NCI-H1436 treated with DMSO at 0.1 percent for 48 hours (cell line): ENCODE measurements at places on chromosomes 4 and X.

GRCh38 chrX:67749536-67749935 is 205.7 kb downstream of the AR start:
- no peak for DNase-seq

GRCh38 chrX:18938710-18939109 is 45.2 kb downstream of the PHKA2 start:
- DNase-seq: no peak

GRCh38 chr4:102502543-102502818 is 1.3 kb downstream of the NFKB1 start:
- DNase-seq: no peak

GRCh38 chr4:155608225-155608885 is 58.3 kb upstream of the GUCY1A1 start:
- no peak for DNase-seq

GRCh38 chr4:128345650-128346049 is 58.0 kb upstream of the PGRMC2 start:
- DNase-seq: no peak

- no peak for DNase-seq
Observed at GRCh38 chr4:102780476-102781144, 19.8 kb upstream of the MANBA start.

DNA sequence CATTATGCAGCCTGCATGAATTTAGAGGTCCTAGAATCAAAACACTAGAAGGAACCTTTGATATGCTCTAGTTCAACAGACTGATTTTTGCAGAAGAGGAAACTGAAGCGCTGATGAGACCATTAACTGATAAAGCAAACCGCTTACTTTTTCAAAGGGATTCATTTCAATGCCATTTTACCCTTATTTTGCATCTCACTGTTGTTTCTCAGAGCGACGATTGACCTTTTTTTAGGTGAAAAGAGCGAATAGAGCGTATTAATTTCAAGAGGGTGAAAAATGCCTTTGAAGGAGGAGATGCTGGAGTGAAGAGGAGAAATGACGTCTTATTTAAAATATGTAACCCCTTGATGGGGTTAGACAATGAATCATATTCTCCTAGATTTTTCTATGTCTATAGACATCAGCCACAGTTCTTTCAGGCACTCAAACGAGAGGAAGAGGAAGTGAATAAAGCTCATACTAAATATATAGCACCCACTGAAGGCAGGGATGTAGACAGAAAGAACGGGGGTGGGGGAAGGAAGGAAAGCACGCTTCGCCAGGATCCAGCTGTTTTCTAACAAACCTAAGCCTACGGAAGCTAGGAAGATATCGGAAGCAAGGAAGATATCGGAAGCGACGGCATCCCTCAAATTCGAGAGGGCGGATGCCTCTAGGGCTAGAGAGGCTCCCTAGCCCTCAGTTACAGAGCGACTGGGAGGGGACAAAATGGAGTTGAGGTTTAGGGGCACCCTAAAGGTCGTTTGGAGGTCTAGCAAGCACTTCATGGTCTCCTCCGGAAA is 848 bp downstream of the ACSL4 start:
- no peak for DNase-seq

GRCh38 chr4:64477127-64477526 is 67.9 kb upstream of the TECRL start:
- DNase-seq: no peak

DNA sequence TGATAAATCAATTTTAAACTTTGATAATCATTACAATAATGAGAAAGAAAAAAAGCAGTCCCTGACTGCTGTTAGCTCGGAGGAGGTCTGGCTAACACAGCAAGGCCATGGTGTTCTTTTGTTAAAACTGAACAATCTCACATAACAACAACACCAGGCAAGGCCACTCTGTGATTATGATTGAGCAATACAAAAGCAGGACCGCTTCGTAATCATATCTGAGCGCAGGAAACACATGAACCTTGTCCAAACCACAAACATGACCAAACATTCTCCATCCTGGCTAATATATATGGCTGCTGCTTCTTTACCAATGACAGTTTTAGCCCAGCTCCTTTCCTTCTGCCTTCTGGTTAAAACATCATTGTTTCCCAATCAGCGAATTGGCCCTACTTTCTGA is 76.8 kb upstream of the DDX53 start:
- DNase-seq: no peak

DNA sequence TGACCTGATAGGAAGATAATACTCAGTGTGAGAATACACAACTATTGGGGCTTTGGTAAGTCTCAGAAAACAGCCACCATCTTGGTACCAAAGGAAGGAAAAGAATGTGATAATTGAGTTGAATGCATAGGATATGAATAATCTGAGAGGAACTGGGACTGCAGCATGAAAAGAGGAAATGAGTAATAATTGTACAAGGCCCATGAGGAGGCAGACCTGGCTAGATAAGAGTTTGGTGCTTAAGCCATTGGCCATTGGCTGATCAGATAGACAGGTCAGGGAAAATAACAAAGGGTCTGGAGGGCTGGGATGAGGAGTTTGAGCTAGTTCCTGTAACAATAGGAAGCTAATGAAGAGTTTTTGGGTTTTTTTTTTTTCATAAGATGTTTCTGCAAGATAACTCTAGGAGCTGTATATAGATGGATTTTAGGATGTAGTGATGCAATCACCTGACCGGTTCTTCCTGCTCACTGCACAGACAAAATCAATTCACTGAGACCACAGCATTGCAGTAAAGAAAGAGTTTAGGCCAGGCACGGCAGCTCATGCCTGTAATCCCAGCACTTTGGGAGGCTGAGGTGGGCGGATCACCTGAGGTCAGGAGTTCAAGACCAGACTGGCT is 5.3 kb upstream of the TRMT2B start:
- no peak for DNase-seq

DNA sequence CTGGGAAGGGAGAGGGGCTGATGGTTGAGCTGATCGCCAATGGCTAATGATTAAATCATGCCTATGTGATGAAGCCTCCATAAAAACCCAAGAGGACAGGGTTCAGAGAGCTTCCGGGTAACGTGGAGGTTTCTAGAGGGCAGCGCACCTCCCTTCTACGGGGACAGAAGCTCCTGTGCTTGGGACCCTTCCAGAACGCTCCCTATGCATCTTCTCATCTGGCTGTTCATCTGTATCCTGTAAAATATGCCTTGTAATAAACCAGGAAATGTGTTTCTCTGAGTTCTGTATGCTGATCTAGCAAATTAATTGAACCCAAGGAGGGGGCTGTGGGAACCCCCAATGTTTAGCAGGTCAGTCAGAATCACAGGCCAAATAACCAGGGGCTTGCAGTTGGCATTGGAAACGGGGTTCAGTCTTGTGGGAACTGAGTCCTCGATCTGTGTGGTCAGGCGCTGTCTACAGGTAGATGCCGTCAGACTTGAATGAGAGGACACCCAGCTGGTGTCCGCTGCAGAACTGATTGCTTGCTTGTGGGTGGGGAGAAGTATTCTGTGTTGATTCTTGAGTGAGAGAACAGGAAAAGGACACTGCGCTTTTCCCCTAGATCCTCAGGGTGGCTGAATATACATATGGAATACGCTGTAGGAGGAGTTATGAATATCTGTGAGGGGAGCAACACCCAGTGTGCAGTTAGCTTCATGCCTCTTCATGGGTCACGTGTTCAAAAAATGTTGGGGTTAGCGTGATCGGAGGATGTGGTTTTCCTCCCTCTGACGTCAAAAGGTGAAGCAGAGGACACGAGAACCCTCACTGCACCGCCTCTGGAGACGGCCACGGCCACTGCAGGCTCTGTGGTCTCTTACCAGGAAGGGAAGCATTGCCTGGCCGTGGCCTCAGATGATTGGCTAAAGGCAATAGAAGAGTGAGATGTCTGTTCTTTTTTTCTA is 29.2 kb downstream of the HTT-AS start:
- no peak for DNase-seq

- no peak for DNase-seq
Observed at GRCh38 chr4:165208221-165208652, 876 bp downstream of the KLHL2 start.

DNA sequence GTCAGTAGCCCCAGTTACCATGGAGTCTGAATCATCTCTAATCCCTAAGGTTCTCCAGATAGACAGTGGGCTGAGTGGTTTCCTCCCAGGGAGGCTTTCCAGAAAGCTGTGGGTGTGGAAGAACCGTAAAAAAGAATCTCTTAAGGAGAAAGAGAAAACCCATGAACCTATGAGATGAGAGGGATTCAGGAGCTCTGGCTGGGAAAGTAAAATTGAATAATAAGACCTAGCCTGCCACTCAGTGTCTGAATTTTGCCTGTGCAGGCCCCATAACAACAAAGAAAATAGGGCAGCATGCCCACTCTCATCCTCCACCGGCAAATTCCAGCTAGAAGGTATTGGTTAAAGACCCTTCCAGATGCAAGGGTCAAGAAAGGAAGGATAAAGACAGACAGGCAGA is 16.9 kb downstream of the AWAT2 start:
- DNase-seq: no peak

DNA sequence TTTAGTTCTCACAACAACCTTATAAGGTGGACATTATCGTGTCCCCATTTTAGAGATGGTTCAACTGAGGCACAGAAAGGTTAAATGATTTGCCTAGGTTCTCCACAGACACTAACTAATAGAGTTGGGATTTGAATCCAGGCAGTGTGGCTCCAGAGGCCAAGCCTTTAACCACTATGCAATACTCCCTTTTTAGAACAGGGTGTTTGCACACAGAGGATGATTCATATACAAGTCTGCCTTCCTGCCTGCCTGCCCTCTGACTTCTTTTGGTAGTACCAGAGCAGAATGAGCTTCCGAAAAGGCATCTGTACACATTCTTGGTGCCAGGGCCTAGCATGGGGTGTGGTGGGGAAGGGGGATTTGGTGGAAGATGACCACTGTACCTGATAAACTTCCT is 150.8 kb upstream of the ARHGEF9 start:
- DNase-seq: no peak

GRCh38 chr4:13907255-13907751 is 279.8 kb upstream of the BOD1L1 start:
- DNase-seq: no peak

DNA sequence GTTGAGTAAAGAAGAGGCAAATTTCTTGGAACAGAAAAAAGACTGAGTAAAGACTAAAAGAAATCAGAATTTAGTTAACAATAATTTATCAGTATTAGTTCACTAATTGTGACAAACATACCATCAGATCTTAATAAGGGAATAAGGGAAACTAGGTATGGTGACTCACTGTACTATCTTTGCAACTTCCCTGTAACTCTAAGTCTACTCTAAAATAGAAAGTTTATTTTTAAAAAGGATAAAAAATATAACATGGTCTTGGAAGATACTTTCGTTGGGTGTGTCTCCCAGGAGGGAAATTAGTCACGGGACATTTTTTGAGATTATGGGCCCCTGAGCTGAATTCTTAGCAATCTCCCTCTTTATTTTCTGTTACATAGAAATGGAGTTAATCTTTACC is 97.3 kb downstream of the EMCN start:
- DNase-seq: no peak

DNA sequence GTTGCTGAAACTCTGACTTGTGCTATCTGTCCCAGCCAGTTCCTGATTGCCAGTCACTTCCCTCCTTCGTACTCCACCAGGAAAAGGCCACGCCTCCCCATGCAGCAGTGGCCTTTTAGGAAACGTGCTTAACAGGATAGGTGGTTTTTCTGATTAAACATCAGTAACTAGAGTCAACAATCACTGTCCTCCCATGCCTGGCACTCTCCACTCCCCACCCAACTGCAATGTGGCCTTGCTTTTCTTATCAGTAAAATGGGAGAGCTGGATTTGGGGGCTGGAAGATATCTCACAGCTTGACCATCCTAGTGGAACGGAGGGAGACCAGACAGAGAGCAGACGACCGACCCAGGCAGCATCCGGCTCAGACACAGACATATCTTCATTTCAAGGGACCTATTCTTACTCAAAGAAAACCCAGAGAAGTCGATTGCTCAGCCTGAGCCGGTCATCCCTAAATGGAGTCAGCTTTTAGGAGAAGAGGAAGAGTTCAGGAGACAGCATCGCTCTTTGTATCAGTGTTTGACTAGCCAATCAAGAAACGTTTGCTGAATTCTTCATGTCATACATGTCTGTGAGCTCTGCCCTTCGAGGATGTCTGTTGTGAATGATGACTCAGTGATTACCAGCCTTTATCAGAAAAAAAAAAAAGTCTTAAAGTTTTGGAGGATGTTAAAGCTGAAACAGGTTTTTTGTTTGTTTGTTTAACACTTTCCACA is 12.7 kb upstream of the UBA6 start:
- DNase-seq: no peak

DNA sequence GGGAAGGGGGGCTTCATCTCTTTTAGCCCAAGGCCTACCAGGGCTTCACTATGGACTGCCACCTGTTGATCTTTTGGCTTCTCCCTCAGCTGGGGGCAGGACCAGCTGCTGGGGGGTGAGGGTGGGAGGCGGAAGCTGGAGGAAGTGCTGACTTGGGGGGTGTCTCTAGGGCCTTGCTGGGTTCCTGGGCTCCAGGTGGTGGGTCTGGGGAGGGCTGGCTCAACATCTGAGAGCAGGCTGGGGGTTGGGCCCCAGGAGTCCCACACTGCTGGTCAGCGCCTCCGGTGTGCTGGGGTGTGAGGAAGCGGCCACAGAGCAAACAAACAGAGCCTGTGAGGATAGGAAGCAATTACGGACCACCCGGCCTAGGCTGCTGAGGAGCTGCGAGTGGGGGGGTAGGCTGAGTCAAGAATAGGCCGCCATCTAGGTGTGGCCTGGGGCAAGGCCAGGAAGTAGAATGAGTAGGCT is 85.7 kb downstream of the EFNB1 start:
- DNase-seq: no peak

GRCh38 chr4:166518315-166518714 is 645.3 kb downstream of the TLL1 start:
- peak; percentile 94 for DNase-seq

- DNase-seq: no peak
Observed at GRCh38 chrX:8273451-8273895, 102.4 kb upstream of the VCX2 start.

DNA sequence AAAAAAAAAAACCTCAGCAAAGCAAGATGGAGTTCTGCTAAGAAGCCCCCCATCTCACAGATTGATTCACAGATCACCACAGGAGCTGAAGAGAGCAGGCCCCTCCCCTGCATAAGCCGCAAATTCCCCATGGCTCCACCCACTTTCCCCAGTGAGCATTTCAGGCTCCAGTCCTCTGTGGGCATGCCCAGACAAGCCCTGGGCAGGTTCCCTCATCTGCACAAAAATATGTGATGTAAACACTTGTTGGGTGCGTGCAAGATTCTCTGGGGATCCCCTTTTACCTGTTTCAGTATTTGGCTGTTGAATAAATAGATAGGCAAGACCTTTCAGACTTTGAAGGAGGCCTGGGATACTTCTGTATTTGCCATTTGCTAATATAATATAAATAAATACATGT is 514.3 kb downstream of the PCDH7 start:
- peak; percentile 27 for DNase-seq

- DNase-seq: no peak
Observed at GRCh38 chr4:158895797-158896576, 127.2 kb downstream of the FNIP2 start.

DNA sequence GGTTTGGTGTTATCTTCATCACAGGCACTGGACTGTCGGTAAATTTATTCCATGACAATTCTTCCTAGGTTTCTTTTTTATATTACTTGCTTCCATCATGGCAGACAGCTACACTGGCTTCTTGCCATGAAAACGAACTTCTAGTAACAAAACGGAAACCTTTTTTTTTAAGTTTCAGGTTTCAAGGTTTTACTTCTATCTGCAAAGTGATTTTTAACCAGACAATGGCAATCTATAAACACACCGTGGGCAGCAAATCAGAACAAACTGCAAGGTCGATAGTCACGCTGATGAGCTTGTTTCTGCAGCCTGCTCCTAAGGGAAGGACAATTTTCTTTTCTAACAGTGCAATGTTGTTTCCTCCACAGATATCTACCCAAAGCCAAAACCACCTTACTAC is 29.9 kb downstream of the XG start:
- no peak for DNase-seq
